Stimulated activated CD4-positive, alpha-beta T cell treated with anti-CD3 and anti-CD28 coated beads, Interleukin-1b, Interleukin-23, amount 100 ng/mL, for 1 hour (primary cell): ENCODE measurements at places on chromosomes 11 and 22.

DNA sequence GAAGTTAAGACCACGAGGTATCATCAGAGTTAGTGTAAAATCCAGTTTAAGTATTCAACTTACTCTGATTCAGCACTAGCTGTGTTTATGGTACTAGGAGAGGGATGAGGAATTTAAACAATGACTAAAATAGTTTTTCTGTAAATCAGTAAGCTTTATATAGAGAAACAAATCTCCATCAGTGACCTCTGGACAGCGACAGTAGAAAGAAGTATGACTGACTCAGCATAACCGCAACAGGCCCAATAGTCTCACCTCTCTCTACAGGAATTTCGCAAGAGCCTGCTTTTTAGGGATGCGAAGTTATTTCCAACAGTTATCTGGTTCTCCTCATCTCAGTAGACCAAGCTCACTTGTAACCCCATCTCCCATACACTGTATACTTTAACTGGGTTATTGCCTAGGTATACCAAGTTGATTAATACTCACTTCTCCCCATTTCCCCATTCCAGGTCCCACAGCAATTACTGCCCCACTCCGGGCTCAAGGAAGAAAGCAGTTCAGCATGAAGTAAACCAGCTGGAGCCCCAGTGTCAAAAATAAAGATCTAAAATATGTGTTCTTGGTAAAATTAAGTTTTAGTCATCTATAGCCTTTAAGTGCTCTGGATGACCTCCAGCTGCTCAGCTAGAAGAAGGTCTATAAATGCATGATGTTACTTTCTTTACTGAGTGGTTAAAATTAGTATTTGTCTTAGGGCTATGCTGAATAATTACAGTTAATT, 770.6 kb upstream of the CCDC90B start:
- no peak for DNase-seq

GRCh38 chr22:33909075-33909458, 11.2 kb downstream of the LARGE1 start:
- no peak for DNase-seq

- no peak for DNase-seq
Observed at GRCh38 chr11:35725885-35726284, 63.3 kb downstream of the TRIM44 start.

- no peak for DNase-seq
Observed at GRCh38 chr11:112719736-112720525, 241.3 kb upstream of the NCAM1 start.

DNA sequence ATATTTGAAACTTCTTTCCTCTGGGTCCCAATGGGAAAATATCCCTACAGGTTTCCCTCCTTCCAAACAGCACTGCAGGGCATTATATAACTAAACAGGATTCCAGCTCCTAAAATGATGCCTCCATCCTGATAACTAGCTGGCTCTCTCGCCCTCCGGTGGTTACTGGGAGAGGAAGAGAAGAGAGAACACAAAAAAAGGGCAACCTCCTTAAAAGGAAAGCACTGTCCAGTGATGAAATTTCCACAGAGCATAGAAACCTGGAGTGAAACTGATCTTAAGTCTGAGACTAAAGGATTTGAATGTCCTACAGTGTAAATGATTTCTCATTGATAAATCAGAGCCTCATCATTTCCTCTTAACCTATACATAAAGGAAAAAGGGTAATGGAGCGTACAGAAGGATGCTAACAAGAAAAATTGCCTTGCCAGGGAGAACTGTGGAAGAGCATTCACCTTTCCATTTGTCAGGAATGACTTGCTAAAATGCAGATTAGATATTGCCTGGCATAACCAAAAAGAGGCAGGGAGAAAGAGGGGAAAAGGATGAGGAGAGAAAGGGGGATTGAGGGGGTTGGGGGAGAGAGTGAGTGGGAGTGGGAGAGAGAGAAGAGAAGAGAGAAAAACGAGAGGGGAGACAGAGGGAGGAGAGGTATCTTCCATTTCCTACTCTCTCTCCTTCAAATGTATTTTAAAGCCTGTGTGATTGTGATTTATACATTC, 121.3 kb downstream of the APOL5 start:
- no peak for DNase-seq

- DNase-seq, result no peak
Observed at GRCh38 chr11:119689302-119689701, 39.7 kb downstream of the NECTIN1 start.
